Activated CD8-positive, alpha-beta T cell treated with anti-CD3 and anti-CD28 coated beads, Interleukin-2, amount 10 ng/mL, durations not matched to agents 7 days and 5 days (primary cell): ENCODE measurements at places on chromosomes 7 and 10. TPM values are rescaled to one million over a fixed set of nuclear protein-coding genes. Genes with fewer than 3 reads are reported as not detected.
A peak's percentile ranks its signal among the peaks of the same experiment; 100 is the strongest.

GRCh38 chr7:2967253-2967652 lies 76.4 kb downstream of the CARD11 start:
- no peak overlapping the region for H3K27ac ChIP-seq
- peaks cover 20% of the 10 kb centered on the region for H3K4me1 ChIP-seq
- H3K36me3 ChIP-seq = peaks cover 48% of the 10 kb centered on the region
- H3K27me3 ChIP-seq = no peaks in the 10 kb centered on the region
- H3K4me3 ChIP-seq = no peak overlapping the region
- peak; percentile 17 for DNase-seq

PHYHIPL gene
- not detected for total RNA-seq

GRCh38 chr7:27678617-27679260 lies 16.1 kb upstream of the HIBADH start:
- H3K4me3 ChIP-seq = no peak overlapping the region
- no peaks in the 10 kb centered on the region for H3K4me1 ChIP-seq
- H3K36me3 ChIP-seq = no peaks in the 10 kb centered on the region
- no peak overlapping the region for H3K27ac ChIP-seq

DNA sequence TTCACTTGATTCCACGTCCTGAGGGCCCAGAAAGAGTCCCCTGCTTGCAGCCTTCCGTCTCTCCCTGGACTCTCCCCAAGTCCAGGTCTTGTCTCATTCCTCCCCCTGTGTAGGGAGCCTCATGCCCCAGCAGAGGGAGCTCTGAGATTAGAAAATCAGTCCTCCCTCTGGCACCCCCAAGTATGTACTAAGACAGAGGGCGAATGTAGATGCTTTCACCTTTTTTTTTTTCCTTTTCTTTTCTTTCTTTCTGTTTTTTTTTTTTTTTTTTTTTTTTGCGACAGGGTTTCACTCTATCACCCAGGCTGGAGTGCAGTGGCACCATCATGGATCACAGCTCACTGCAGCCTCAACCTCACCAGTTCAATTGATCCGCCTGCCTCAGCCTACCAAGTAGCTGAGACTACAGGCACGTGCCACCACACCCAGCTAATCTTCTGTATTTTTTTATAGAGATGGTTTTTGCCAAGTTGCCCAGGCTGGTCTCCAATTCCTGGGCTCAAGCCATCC lies 10.3 kb downstream of the SFXN3 start:
- DNase-seq = peak; percentile 86
- H3K27ac ChIP-seq = no peak overlapping the region
- H3K27me3 ChIP-seq = peaks cover 19% of the 10 kb centered on the region
- no peak overlapping the region for H3K4me3 ChIP-seq
- peaks cover 21% of the 10 kb centered on the region for H3K36me3 ChIP-seq
- H3K4me1 ChIP-seq = peaks cover 31% of the 10 kb centered on the region

DNA sequence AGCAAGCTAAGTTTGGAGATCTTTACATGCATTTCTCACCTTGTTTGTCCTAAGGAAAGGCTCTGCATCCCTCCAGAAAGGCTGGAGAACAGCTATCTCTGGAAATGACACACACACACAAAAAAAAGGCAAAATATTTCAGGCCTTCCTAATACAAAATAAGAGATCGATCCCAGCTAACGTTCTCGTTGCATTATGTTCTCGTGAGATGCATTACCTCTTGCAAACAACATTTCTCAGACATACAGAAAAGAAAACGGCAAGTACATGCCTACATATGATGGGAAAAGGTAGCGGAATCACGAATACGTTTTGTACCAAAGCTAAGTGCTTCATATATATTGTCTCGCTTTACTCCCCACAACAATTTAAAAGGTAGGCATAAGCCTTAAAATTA lies 488 bp downstream of the MTERF1 start:
- H3K4me1 ChIP-seq = peaks cover 31% of the 10 kb centered on the region
- no peaks in the 10 kb centered on the region for H3K27me3 ChIP-seq
- no peak for DNase-seq
- peak overlapping the region; percentile 89 for H3K27ac ChIP-seq

GRCh38 chr10:109114579-109114978 lies 808.7 kb downstream of the XPNPEP1 start:
- no peaks in the 10 kb centered on the region for H3K36me3 ChIP-seq
- DNase-seq = no peak
- no peaks in the 10 kb centered on the region for H3K27me3 ChIP-seq

LBX1 gene
- total RNA-seq = not detected
